Esophagus squamous epithelium (tissue), 5 donors: ENCODE measurements at places on chromosomes 5 and 9. TPM values are rescaled to one million over a fixed set of nuclear protein-coding genes. Genes with fewer than 3 reads are reported as not detected.

DNA sequence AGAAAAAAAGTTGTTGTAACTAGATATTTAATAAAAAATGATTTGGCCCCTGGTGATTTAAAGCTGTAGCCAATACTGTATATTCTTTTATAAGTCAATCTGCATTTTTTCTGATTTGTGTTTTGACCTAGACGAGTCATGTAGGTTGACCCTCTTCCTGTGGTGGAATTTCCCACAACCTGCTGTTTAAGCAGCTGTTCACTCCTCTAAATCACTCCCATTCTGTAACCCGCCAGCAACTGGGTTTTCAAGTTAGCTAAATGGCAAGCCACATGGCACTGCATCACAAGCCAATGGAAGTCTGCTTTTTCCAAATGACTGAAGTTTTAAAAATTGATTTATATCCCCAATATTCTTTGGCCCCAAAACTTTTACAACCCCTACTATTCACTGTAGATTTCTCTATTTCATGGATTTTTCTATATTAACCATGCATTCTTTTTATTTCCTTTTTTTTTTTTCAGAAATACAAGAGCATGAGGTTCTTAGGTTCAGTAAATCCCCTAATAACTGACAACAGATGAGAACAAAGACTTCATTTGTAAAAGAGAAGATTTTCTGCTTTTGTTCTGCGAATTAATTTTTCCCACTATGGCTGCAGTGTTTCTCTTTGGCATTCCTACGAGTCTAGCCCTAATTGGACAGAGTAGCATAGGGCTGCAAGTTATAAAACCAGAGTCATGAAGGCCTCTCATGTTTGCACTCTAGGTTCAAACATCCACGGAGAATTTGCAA is 184.5 kb upstream of the TLE4 start:
- no peak for DNase-seq

DNA sequence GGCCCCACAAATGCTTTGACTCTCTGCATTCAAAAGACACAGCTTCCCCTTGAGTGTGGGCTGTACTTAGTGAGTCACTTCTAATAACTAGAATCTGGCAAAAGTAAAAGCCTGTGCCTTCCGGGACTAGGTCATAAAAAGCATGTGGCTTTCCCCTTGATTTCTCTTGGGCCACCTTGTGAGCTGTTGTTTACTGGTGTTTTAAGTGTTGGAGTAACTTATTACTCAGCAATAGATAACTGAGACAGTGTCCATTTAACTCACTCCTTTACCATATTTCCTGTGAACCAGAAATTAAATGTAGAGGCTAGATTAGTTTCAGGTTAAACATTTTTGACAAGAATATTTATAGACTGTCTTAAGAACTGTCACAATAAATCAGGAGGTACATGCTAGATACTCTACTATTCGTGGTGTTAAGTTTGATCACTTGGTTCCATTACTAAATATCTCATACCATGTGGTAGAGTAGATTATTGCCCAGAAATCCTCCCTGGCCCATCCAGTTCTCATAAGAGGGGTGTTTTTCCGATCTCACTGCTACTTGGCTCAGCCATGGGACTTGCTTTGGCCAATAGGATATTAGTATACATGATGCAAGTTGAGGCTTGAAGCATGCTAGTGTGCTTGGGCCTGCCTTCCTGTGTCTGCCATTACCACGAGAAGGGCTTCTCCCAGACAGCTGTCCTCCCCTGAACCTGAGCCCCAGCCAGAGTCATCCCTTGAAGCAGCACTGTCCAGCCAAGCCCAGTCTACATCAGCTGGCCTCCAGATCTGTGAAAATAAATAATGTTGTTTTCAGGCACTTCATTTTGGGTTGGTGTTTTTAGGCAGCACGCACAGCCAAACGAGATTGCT is 10.4 kb upstream of the CMBL start:
- DNase-seq, result no peak

DNA sequence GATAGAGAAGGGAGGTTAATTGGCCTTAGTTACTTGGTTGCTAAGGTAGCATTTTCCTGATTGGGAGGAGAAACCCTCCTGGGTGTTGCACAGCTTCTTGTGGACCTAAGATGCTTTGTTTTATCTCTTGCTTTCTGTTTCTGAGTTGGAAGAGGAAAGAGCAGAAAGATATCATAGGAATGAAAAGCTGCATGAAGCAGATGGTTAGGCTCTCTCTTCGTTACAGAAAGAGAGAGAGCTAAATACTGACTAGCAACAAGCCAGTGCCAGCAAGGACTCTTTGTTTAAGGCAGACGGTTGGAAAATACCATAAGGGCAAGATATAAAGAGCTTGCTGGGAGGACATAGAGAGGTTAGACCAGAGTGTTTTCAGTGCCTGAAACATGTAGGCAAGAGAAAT is 103.1 kb downstream of the ATG10 start:
- DNase-seq, result no peak

- DNase-seq, result no peak
These were observed 29.1 kb downstream of the NKX2-5 start for GRCh38 chr5:173205916-173206315.

DNA sequence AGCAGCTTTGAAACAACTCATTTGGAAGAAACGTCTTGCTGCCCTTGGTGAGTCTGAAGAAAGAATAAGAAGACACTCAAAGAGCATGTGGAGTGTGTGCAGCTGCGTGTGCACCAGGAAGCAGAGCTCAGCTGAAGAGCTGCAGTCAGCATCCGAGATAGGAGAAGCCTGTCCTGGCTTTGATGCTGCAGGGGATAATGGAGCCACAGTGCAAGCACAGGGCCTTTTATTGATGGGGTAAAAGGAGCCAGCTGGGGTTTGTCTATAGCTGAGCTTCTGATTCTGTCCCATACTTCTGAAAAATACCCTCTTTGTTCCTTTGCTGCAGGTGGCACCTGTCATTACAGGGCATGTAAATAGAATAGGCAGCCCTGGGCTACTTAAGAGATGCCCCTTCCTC is 375.7 kb upstream of the ZNF462 start:
- no peak for DNase-seq

- no peak for DNase-seq
These were observed 213.2 kb downstream of the TMC1 start for GRCh38 chr9:72734631-72735030.

GRCh38 chr9:29282121-29282520 is 1708.8 kb upstream of the C9orf72 start:
- DNase-seq, result no peak

DNA sequence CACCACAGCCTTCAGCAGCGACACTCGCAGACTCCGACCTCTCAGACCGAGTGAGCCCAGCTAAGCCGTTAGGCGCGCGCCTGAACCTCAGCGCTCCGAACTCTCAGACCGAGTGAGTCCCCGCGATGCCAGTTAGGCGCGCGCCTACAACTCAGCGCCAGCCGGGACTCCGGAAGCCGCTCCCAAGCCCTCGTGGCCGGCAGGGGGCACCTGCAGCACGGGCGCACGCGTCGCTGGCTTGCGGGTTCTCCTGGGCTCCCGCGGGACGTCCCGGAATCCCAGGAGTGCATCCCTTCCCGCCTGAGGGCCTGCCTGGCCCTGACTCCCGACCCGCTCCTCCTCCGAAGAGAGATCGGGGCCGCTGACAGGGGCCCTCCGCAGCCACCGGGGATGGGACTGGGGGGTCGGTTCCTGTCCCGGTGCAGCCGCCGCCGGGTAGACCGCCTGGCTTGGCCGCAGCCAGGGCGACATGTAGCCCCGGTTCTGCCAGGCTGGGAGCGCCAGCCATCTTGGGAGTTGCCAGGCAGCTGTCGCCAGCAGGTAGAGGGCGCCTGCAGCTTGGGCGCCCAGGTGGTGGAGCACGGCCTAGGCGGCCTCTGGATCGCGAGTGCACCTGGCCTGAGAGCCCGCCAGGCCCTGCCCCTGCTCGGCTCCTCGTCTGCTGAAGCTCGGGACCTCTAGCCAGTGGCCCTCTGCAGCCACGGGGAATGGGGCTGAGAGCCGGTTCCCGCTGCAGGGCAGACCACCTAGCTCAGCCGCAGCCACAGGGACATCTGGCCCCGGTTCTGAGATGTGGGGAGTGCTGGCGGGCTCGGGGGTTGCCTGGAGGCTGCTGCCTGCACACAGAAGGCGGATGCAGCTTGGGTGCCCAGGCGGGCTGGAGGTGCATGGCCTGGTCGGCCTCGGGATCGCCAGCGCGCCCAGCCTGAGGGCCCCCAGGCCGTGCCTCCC is at the start of gene ANKRD18A:
TSS of gene ANKRD18A (minus strand) at position 114 of the 951 bp plus-strand sequence. CDS start 311 bp downstream, outside the sequence.
- no peak for DNase-seq

DNA sequence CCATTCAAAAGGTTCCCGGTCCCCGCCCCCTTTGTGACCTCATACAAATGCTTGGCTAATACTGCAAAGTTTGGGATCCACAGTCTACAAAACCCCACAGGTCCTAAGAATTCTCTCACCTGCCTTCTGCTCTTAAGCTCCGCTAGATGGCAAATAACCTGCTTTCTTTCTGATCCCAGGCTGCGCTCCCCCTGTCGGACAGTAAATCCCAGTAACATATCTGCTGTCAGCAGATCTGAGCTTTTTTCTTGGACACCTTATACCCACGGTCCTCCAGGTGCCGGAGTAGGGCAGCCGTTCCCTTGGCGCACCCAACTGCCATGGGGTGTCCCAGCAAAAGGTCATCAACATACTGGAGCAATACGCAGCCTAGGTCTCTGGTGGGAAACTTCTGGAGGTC is 39.0 kb upstream of the PPP1R26 start:
- DNase-seq, result no peak

DNA sequence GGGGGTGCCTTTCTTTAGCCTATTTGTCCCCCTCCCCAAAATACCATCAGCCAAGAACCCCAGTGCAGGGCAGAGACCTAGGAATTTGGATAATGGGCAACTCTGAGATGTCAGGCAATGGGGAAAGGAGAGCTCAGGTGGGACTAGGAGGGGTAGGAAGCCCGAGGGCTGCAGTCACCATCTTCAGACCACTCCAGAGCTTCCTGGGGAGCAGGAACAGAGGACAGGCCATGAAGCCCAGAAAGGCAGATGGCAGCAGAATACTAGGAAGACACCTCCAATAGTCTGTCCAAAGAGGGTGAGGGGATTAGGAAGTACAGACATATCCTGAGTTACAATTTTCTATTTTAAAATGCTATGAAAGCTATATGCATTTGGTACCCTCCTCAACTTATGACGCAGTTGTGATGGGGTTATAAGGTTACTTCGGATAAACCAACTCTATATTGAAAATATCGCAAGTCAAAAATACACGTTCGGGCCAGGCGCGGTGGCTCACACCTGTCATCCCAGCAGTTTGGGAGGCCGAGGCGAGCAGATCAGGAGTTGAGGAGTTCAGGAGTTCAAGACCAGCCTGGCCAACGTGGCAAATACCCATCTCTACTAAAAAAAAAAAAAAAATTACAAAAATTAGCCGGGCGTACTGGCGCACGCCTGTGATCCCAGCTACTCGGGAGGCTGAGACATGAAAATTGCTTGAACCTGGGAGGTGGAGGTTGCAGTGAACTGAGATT is 34.6 kb upstream of the IL17B start:
- no peak for DNase-seq

DNA sequence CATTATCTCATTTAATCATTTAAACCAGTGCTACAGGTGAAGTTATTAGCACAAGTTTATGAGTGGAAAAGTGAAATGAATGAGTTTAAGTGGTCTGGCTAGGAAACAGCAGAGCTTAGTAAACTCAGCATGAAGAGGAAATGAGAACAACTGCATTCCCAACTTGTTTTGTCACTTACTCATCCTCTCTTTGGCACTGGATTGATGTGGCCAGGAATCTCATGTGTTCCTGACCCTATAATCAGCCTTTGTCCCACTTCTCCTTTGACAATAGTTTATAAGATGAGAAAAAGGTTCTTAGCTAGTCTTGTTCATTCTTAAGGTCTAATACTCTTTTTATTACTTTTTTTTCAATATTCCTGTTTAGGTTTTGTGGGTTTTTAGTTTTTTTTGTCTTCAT is 559.2 kb upstream of the TLE4 start:
- DNase-seq, result no peak

GRCh38 chr9:71544464-71544863 is 223.8 kb downstream of the CEMIP2 start:
- no peak for DNase-seq

DNA sequence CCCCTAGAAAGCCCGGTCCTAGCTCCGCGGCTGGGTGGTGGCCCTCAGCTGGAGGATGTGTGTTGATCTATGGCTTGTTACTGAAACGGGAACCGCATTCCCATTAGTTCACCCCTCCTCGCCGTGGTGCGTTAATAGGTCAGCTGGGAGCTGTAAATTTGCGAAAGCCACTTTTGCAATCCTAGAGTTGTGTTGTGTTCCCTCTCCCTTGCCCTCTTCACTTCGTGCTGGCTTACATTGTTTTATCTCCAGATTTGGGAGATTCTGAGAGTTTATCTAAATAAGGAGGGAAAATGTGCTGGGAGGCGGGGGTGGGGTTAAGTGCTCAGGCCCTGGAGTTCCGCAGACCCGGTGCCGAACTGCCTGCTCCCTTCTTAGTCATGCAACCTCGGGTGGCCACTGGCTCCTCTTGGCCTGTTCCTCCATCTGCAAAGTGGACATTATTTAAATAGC is 62.8 kb downstream of the HMCN2 start:
- DNase-seq, result no peak

DNA sequence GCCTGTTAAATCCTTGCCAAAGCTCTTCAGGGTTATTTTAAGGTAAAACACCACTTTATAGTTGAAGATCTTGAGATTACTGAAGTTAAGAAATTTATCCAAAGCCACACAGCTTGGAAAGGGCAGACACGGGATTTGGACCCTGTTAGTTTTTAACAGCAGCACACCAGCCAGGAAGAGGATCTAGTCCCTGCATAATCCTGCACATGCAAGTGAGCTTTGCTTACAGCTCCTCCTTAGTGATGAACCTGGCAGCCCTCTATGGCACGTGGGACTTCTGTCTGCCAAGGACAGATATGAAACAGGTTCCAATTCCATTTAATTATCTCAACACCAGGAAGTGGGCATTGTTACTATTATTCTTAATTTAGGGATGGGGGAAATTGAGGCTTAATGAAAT is 108.7 kb downstream of the TRIM32 start:
- no peak for DNase-seq

DNA sequence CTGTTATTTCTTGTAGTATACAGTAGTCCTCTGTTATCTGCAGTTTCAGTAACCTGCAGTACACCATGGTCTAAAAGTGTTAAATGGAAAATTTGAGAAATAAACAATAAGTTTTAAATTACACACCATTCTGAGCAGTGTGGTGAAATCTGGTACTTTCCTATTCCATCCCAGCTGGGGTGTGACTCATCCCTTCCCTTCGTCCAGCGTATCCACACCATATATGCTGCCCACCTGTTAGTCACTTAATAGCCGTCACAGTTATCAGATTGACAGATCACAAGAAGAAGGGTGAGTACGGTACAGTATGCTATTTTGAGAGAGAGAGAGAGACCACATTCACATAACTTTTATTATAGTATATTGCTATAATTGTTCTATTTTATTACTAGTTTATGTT is 28.9 kb downstream of the FAM151B start:
- DNase-seq, result no peak

Gene TAF11L10
- total RNA-seq, result not detected

Gene TYRP1
- not detected for total RNA-seq

Gene NSUN2
- total RNA-seq, result 65.8 TPM

Gene IRX4
- total RNA-seq, result 22.1 TPM

Gene PRDM9
- not detected for total RNA-seq

Gene RPL35
- 2,520 TPM for total RNA-seq

Gene ITGA2
- total RNA-seq, result 28.5 TPM

Gene ANKRD34B
- total RNA-seq, result not detected

Gene ANKRD55
- not detected for total RNA-seq

Gene SLC6A18
- not detected for total RNA-seq

Gene MAMDC2
- total RNA-seq, result 58.4 TPM
